ENCODE measurements at places on chromosomes 5 and 9.

DNA sequence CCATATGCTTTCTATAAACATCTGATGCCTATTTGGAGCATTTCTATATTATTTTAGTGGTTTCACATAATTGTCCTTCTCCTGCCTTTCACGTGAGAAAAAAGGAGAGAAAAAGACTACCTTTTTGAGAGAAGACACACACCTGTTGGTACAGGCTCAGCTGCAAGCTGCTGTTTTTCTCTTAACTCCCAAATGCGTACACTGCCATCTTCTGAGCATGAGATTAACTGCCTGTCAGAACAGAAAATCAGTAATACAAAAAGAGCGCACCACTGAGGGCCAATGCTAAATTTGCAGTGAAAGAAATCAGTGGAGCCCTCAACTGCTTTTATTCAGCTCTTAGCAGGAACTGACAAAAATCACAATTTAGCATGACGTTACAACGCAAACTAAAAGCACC, 54.9 kb downstream of the WDR41 start:
- peak; percentile 9 for DNase-seq

- no peak for DNase-seq
Measured at GRCh38 chr5:102701748-102702147, 53.4 kb upstream of the PAM start.

GRCh38 chr9:135522137-135522877, 1.1 kb downstream of the LCN1 start:
- no peak for DNase-seq

DNA sequence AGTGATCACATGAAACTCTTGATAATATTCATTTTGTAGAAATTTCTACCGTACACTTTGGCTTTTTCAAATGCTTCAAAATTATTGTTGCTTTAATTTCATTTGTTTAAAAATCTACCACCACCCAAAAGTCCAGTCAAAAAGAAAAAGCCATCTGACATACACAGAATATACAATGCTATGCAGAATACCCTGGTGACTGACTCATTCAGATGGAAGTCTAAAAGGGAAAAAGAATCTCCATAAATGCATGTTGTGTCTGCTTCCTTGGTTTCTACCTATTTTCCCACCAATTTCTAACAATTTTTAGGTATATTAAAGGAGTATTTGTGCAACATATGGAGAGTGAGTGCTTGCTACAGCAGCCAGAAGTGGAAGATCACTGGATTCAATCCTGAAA, 9.3 kb upstream of the RAPGEF6 start:
- no peak for DNase-seq

GRCh38 chr9:16460696-16461095, 409.8 kb downstream of the BNC2 start:
- no peak for DNase-seq

- no peak for DNase-seq
Measured at GRCh38 chr5:100904259-100904861, 1.3 kb upstream of the ST8SIA4 start.

DNA sequence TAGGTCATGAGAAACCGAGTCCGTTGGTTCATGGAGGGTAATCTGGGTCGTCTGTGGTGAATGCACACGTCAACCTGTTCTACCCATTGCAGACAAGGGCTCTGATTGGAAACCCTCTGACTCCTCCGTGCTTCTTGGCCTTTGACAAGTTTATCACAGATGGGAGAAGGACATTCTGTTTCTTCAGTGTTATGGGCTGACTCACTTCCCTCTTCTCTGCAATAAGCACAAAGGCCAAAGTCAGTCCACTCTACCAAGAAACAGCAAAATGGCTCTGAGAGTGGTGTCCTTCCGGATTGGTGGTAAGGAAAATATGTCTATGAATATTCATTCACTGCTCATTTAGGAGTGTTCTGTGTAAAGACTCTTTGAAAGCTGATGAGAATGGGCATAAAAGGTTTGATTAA, 89.3 kb downstream of the FEM1C start:
- no peak for DNase-seq

- DNase-seq = no peak
Measured at GRCh38 chr5:43033841-43034590, 6.1 kb downstream of the ANXA2R start.

DNA sequence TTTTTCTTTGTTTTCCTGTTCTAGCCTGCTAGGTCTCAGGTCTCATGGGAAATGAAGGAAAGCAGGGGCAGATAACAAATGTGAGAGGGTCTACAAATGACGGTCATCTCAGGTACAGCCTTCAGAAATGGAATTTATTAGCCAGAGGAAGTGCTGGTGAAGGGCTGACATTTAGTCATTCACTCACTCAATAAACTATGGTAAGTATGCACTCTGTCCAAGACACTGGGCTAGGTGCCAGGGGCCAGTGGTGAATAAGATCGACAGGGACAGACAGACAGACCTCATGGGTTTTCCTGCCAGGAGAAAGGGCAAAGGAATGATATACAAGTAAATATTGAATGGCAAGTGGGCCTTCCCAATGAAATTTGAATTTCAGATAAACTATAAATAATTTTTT, 6.3 kb downstream of the PDE6A start:
- DNase-seq = no peak

- DNase-seq = no peak
Measured at GRCh38 chr9:34992376-34992951, 2.9 kb downstream of the DNAJB5 start.

DNA sequence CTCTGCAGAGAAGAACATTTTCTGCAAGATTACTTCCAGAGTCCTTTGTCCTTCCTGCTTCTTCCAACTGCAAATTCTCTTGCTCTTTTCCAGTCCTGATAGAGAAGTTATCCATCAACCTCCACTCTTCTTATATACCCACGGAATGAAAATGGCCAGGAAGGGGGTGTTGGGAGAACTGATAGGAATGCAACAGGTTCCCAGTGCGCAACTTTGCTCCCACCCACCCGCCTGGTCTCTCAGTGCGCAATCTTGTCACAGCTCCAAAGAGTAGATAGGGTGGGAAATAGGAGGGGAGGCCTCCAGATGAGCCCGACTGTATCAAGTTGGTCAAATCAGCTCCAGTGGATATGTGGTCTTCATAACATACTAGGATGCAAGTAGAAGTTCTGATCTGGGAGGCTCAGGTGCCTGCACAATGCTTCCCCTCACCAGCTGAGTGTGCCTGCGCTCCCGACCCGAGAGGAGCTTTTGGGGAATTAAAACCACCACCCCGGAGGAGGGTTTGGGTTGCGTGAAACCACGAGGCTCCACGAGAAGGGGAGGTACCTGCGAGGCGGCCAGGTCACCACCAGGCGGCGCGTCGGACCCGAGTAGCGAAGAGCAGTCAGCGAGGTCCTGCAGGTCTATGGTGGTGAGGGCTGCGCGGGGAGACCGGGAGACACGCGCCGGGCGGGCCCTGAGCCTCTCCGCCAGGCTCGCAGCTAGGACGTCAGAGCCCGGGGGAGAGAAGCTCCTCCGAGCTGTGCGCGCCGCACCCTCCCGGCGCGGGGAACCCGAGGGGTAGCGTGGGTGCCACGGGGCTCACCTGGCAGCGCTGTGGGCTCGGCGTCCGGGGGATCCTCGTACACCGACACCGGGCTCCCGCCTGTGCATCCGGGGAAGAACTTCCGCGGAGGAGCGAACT, 835 bp downstream of the MCIDAS start:
- DNase-seq = no peak

GRCh38 chr5:159395202-159395601, 64.9 kb upstream of the IL12B start:
- DNase-seq = no peak

DNA sequence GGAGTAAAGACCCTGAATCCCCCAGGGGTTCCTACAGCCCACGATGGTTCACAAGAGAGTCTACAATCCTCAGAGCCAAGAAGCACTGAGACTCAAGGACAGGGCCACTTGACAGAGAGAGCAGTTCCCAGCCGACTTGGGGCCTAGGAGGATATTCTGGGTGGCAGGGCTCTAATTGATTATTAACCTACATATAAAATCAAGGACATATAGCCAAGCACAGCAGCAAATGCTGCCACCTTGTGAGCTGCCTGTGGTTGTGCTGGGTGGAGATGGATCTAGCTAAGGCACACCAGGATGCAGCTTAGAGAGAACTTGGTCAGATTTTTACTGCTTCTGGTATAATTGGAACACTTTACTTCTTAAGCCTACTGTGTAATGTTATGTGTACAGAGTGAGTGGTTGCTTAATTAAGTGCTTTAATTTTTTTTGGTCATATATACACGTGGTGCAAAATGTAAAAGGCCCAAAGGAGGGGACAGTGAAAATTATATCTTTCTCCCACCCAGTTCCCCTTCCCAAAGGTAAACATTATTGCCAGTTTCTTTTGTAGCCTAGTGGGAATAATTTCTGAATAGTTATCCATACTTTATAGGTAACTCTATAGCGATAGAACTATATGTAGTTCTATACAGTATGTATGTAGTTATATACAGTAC, 78.8 kb downstream of the F2RL2 start:
- no peak for DNase-seq
